ENCODE measurements at places on chromosomes 11 and 22.

DNA sequence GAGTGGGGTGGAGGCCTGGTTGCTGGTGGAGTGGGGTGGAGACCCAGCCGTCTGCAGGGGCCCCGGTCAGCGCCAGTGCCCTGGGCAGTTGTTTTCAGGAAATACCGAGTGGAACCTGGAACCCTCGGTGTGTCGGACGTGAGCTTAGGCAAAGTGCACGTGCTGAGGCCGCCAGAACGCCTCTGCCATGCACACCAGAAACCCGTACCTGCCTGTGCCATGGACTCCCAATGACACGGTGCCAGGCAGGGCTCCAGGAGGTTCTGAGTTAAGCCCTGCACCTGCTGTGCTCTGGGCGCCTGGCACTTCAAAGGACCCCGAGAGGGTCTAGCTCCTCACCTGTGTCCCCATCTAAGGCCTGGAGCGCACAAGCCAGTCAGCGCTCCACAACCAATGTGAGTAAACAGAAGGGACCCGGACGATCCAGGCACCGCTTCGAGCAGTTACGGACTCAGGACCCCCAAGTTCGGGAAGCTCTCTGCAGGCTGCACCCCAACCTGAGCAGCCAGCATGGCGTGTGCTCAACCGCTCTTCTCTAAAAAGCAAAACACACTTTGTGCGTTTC lies 12.3 kb downstream of the TOLLIP start:
- DNase-seq = no peak

DNA sequence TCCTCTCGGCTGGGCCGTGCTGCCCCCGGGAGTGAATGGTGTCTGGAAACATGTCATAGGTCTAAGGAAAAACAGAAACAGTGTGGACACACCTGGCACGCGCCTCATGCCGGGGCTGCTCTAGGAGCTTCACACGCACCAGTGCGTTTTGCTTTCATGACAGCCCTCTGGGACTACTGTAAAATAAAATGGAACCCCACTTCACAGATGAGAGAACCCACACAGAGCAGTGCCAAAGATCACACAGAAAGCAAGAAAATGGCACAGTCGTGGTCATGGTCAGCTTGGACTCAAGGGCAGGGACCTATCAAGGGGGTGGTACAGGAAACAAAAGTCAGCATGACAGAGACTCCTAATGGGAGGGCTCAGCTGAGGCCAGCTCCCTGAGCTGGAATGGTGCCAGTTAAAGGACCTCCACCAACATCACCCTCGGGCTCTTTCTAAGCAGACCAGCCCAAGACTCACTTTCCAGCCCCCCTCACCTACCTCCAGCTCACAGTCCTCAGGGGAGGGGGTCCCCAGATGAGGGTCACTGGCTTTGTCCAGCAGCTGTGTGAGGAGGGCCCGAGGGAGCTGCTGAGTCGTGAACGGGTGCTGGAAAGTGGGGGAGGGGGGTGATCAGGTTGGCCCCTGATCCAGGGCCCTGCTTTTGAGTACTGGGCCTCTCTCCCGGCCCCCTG lies 3.3 kb downstream of the MAP4K2 start:
- no peak for DNase-seq

DNA sequence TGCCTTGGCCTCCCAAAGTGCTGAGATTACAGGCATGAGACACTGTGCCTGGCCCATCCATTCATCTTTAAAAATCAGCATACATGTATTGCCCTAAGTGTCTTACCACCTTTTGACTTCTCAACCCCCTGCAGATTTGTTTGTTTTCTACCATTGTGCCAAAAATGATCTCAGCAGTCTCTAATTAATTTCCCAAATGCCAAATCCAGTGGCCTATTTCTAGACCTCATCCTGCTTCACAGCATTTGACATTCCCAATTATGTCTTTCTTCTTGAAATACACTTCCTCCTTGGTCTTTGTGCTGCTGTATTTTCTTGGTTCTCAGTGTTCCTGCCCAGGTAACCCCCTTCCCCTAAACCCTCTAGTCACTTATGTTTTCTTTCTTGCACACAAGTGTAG lies 46.0 kb upstream of the GRAMD1B start:
- DNase-seq = no peak

GRCh38 chr11:61626580-61627380 lies 45.9 kb upstream of the SYT7 start:
- DNase-seq = no peak

DNA sequence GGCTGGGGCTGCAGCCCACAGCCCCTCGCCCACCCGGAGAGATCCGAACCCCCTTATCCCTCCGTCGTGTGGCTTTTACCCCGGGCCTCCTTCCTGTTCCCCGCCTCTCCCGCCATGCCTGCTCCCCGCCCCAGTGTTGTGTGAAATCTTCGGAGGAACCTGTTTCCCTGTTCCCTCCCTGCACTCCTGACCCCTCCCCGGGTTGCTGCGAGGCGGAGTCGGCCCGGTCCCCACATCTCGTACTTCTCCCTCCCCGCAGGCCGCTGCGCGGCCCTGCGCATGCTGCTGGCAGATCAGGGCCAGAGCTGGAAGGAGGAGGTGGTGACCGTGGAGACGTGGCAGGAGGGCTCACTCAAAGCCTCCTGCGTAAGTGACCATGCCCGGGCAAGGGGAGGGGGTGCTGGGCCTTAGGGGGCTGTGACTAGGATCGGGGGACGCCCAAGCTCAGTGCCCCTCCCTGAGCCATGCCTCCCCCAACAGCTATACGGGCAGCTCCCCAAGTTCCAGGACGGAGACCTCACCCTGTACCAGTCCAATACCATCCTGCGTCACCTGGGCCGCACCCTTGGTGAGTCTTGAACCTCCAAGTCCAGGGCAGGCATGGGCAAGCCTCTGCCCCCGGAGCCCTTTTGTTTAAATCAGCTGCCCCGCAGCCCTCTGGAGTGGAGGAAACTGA lies 731 bp downstream of the GSTP1 start:
- DNase-seq = peak; percentile 95

DNA sequence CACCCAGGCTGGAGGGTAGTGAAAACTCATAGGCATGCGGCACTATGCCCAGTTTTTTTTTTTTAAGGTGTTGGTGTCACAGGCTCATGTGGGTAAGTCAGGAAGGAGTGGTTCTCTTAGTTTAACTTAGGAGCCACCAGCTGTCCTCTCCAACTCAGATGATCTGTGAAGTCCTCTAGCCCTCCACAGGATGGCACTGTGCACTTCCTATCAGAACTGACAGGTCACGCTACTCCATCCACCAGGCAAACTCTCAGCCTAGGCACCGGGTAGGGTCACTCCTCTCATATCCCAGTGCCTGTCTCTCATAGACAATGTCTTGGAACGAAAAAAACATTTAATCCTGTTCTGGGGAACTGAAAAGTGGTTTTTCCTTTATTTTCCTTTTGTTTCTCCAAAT lies 16.5 kb downstream of the NAP1L4 start:
- DNase-seq = no peak

GRCh38 chr11:59271247-59271755 lies 58.6 kb upstream of the MPEG1 start:
- no peak for DNase-seq
